Fibroblast of pulmonary artery (primary cell): ENCODE measurements at places on chromosomes 3 and 15.

DNA sequence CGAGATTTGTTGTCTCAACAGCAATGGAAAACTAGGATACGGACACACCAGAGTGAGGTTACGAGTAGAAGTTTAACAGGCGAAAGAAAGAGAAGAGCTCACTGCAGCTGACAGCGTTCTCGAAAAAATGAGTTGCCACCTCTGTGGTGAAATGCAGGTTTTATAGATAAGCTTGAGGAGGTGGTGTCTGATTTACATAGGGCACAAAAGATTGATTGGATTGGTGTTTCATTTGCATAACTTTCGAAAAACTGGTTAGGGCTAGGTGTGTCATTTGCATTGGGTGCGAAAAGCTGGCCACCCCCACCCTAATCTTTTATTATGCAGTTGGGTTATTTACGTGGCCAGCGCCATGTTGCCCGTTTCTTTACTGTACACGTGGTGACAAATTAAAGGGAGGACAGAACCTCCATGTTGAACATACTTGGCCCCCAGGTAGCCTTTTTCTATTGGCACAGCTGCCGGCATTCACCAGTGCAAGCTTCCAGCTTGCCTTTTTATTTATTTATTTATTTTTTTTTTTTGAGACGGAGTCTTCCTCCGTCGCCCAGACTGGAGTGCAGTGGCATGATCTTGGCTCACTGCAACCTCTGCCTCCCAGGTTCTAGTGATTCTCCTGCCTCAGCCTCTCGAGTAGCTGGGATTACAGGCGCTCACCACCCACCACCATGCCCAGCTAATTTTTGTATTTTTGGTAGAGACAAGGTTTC is 8.3 kb downstream of the IFT122 start:
- DNase-seq: no peak

GRCh38 chr15:77032647-77033416 is 37.9 kb downstream of the PSTPIP1 start:
- DNase-seq: no peak

GRCh38 chr15:65642594-65642993 is 20.9 kb downstream of the SLC24A1 start:
- no peak for DNase-seq

- no peak for DNase-seq
These were observed 96.3 kb upstream of the CHRM5 start for GRCh38 chr15:33871980-33872379.

- no peak for DNase-seq
These were observed 178.0 kb downstream of the NSMCE3 start for GRCh38 chr15:29091666-29092065.

GRCh38 chr3:173685456-173685855 is 287.9 kb downstream of the NLGN1 start:
- no peak for DNase-seq

DNA sequence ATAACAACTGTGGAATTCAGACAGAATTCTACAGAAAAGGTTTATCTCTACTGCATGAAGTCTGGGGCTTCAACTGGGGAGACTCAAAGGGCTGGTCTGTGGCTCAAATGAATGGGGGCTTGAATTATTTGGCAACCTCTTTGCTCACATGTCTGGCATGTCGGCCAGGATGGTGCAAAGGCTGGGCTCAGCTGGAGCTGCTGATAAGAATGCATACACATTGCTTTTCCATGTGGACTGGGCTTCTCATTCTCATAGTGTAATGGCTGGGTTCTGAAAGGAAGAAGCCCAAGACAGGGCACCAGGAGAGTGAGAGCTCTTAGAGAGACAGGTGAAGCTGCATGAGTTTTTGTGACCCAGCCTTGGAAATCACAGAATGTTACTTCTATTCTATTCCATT is 194.3 kb upstream of the SGO1 start:
- no peak for DNase-seq

DNA sequence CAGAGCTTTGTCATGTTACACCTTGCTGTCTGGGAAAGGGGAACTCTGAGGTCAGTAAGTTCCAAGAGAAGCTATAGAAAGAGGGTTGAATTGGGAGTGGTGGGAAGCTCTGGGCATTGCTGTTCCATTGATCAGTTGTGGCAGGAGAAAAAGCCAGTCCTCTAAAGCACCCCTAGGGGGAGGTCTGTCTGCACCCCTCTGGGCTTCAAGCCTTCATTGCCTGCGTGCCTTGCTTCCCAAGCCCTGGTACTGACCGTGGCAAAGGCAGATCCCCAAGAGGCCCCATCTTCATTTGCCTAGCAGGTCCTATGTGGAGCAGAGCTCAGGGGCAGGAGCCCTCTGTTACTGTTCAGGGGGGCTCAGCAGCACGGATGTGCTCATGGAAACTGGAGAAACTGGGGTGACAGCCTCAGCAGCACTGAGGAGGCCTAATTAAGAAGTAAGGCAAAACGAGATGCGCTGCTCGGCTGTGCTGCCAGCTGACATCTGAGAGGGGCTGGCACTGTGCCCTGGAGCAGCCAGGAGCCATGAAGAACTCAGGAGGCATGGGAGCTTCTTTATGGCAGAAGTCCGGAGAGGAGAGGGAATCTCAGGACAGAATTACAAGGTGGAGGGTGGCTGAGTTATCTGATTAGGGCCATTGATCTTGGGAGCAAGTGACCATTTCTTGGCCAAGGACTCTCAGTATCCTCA is 270.9 kb downstream of the RPLP1 start:
- DNase-seq: no peak

DNA sequence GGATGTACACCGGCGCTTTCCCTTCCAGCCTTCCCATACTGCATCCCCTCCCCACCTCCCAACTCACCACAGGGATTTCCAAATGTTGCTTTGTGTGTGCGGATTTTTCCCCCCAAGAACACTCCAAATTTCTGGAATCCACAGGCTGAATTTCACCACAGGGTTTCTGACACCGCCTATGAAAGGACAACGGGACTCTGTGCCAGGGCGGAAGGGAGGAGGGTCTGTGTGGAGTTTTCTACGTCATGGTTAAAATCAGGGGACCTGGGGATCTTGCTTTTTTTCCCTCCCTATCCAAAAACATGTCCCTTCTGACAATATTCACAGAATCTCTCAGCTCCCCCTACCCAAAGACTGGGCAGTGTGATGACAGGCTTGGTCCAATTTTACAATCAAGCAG is 14.6 kb downstream of the CYP19A1 start:
- DNase-seq: no peak

DNA sequence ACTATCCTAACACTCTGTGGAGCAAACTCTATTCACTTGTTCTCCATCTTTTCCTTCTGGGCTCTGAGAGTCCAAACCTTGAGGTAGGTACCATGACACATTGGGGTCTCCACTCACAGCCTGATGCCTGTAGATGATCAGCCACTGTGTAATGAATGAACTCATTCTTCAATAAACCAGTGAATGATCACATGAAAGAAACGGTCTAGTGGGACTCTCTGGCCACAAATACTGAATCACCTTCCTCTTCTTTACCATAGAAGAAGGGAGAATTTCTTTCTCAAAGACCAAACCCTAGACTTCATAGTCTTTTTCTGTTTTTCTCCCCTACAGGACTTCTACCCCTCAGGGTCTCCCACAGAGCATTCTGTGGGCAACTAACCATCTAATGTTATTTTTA is 20.5 kb upstream of the ABHD2 start:
- DNase-seq: no peak

DNA sequence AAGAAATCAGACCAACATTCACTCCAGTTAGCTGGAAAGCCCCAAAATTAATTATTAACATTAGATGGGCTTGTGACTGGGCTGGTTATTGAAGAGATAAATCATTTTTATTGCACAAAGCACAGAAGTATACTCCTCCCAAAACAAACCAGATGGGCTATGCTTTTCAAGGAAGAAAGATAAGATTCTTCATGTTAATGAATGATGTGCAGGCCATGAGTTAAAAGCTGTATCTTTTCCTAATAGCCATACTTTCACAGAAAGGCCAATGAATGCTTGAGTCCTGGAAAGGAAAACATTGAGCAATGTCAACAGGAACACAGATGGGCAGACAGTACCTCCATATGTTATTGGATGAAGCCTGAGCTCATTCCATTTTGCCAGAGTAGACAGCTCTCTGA is 55.4 kb downstream of the OCA2 start:
- DNase-seq: no peak

DNA sequence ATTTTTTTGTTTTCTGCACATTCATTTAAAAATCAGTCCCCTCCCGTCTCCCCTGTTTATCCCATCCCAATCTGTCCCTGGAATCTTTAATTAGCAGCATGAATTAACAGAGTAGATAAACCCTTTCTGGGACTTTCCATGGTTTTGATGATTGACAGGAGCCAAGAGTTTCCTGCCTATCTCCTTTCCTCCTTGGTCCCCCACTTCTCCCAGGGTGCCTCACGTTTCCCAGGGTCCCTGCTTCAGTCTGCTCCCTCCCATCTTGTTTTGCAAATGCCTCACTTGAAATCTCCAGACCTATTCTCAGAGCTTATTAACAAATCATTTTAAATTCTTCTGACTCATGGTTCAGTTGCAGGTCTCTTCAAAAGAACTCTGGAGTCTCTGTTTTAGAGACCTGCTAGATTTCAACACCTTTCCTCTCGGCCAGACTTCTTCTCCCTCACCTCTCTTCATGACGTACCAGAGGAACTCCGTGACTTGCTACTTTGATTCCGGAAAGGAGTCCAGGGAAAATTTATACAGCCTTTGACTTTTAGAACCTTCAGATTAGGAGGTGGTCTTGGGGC is 238.5 kb downstream of the ITPR1 start:
- no peak for DNase-seq
